ENCODE measurements at places on chromosomes 1 and 21.

GRCh38 chr1:165449131-165449530, 4.2 kb upstream of the RXRG start:
- DNase-seq: no peak

GRCh38 chr21:45981151-45982091, at the start of gene COL6A1:
Gene COL6A1, plus strand, starts transcription at chr21:45981770. Its CDS starts 81 bp downstream, at chr21:45981851.
- DNase-seq: peak; percentile 88

DNA sequence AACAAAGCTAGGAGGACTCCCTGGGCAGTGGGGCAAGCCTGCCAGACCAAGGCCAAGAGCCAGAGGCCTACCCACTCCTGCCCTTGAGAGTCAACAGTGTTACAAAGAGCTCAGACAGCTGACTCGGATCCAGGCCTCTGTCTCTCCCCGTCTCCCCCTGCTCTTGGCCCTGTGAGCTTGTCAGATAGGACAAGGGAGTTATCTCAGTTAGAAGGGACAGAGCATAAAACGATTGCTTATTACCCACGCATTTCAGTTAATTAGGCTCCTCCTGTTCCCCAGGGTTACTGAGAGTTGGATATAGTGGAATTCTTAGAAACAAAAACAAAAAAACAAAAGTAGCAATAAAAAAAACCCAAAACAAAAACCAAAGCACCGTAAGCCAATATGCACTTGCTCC, 1.3 kb downstream of the SLC41A1 start:
- DNase-seq: no peak

- DNase-seq: peak; percentile 93
Measured at GRCh38 chr21:45286671-45287437, 841 bp downstream of the POFUT2 start.

GRCh38 chr1:163758977-163759670, 437.4 kb downstream of the NUF2 start:
- DNase-seq: no peak

DNA sequence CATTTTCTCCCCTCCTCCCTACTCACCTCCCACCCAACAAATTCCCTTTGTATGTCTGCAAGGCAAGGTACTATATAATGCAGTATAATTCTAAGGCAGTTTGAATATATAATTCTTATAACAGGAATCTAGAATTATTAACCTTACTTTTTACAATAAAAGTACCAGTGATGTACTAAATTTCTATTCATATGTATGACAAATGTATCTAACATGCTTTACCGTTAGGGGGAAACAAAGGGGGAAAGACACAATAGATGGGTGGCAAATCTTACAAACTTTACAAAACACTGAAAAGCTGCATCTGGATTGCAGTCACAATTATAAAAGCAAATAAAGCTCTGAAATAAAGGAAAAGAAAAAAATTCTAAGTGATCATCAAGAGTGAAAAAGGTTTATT, 2.3 kb downstream of the PIK3R3 start:
- DNase-seq: no peak

- no peak for DNase-seq
Measured at GRCh38 chr1:208213786-208214185, 30.4 kb downstream of the PLXNA2 start.

DNA sequence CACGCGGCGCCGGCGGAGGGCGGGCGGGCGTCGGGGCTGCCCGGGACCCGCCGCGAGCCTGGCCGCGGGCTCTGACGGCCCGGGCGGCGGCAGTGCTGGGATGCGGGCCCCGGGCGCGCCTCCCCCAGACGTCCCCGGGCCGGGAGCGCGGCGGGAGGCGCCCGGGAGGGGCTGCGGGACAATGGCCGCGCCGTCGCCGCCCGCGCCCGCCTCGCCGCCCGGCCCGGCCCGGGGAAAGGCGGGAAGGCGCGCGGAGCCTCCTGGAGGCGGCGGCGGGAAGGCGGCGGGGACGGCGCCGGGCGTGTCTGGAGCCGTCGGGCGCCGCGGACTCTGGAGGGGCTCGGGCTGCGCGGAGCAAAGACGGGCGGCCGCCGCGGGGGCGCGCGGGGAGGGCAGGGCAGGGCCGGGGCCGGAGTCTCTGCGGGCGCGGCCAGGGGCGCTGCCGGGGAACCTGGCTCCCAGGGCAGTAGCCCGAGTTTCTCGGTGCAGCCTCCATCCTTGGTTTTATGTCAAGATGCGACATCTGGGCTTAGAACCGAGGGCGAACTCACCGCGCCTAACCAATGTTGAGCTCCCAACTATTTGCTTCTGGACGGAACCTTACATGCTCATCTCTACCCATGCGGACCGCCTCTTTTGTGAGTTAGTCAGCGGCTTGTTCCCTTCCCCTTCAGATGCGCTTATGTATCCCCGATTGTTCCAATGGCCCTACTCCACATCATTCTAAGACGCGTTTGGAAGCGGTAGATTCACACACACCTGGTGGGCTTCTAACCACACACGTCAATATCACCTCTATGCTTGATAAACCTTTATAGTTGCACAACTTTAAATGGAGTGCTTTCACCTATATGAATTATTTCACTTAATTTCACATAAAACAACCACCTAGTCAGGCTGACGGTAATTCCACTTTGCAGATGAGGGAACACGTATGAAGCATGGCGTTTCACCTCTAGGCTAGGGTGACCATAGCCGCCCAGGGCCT, 651 bp downstream of the ZBTB8A start:
- peak; percentile 72 for DNase-seq

GRCh38 chr1:37795340-37796125, 1.9 kb downstream of the MANEAL start:
- DNase-seq: peak; percentile 87

GRCh38 chr1:98963064-98963758, 41.5 kb downstream of the PLPPR5 start:
- no peak for DNase-seq

GRCh38 chr1:75727571-75727970, 3.1 kb downstream of the ACADM start:
- no peak for DNase-seq

DNA sequence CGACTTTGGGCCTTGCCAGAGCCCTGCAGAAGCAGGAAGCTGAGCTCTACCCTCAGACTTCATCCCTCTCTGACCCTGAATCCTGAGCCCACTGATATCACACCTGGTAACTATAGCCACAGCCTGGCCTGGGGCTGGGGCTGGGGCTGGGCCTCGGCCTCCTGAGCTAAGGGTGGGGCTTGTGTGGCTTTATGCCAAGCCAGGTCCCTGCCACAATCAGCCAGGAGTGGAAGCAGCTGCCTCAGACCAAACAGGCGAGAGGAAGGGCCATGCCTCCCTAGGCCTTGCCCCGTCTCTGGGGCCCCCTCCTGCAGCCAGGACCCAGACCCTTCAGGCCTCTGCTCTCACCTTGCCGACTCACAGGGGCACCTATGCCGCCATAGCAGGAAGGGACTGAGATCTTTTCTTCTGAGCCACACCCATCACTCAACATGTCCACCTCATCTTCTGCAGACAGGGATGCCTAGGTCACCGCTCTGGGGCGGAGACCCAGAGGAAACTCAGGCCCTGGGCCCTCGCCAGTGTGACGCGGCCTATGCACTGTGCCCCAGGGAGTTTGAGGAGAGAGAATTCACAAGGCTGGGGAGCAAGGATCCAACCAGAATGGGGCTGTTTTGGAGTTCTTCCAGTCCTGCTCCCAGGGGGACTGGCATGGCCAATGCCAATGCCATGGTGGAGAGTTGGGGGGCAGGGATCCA, 5.7 kb downstream of the UBXN11 start:
- no peak for DNase-seq

DNA sequence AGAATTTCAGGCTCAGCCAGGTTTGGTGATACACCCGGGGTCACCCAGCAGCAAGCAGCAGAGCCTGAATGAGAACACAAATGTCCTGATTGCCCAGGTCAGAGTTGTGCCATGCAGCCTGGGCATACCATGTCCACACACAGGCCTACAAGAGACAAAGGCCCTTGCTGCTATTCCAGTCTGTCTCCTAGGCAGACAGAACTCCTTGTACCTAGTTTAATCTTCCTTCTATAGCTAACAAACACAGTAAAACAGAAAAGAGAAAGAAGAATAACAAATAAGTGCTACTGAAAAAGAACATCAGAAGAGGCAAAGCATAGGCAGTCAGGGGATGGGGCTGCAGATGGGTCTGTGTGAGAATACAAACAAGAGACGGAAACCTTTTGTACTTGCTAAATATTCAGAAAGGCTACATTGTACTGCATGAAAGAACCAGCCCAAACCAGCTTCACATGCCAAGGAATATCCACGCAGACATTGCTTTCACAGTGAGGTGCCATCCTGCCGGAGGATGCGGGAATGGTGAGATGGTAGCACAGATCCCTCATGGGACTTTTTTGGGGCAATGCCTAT, 401.7 kb downstream of the OMA1 start:
- DNase-seq: no peak

- DNase-seq: no peak
Measured at GRCh38 chr1:13970631-13971247, 270.8 kb downstream of the PRDM2 start.

DNA sequence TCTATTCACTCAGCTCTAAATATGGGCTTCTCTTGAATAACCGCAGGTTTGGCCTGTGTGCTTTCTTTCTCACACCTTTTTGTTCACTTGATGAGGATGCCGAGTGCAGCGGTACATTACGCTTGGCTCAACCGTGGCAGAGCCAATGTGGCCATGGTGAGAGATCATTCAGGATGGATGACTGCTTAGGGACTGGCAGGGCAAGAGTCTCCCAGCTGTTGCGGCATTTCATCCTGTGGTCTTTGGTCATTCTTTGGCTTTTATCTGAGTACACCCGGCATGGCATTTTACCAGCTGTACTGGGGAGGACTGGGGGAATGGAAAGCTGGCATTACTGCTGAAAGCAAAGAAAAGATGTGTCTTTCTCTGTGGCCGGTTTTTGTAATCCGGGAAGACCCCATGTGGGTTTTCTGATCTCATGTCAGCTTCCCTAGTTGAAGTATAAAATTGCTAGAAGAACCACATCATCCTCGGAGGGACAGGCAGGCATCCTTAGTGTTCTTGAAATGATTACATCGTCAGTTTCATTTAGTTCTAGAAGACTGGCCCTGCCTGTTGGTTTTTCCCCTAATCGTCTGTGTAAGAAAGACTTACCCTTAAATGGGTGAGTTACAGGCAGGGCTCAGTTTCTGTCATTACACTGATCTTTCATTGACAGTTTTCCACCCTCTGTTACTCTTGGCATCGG, 15.1 kb downstream of the PCP4 start:
- DNase-seq: no peak

- DNase-seq: peak; percentile 87
Measured at GRCh38 chr1:63322114-63322943, at the start of gene FOXD3. Gene FOXD3, plus strand, starts transcription at chr1:63322567. Its CDS starts 492 bp downstream, at chr1:63323059.

DNA sequence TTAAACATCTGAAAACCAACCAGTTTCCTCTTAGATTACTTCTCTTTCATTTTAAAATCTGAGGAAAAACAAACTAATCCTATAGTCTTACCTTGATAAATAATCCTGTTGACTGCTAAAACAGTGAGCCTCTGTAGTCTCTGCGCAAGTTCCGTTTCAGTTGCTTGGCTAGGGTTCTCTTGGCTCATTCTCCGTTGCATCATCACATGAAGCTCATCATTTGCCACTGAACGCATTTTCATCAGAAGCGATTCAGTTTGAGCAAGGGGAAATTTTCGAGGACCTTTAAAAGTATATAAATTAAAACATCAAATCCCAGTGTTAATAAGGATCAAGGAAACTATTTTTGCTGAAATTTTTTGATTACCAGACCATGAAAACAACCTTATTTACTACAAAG, 96.7 kb upstream of the GNG4 start:
- DNase-seq: no peak

- no peak for DNase-seq
Measured at GRCh38 chr1:224626042-224626441, 9.9 kb downstream of the CNIH3 start.

- no peak for DNase-seq
Measured at GRCh38 chr1:189616893-189617292, 860.8 kb downstream of the BRINP3 start.

DNA sequence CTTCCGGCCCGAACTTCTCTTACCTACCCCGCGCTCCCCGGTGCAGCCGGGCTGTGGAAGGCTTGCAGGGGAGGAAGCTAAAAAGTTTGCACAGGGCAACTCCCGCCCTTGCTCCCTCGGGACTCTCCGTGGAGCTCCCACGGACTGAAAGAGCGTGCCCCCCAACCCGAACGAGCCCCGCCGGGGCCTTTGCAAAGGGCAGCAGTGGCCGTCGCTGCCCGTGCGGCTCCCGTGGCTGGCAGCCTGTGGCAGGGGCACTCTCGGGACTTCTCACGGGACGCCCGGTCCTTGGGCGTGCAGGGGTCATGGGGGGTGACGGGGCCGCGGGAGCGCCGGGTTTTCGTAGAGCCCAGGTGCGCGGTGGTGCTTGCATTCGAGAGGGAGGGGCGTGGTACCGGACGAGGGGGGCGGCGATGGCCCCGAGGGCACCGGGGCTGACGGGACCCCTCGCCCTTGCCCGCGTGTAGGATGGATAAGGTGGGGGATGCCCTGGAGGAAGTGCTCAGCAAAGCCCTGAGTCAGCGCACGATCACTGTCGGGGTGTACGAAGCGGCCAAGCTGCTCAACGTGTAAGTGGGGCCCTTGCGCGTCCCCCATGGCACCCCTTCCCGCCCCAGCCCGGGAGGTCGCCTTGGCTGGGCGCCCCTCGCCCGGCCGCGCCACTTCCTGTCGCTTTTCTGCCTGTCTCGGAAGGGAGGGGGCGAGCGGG, 711 bp downstream of the GADD45A start:
- peak; percentile 74 for DNase-seq

DNA sequence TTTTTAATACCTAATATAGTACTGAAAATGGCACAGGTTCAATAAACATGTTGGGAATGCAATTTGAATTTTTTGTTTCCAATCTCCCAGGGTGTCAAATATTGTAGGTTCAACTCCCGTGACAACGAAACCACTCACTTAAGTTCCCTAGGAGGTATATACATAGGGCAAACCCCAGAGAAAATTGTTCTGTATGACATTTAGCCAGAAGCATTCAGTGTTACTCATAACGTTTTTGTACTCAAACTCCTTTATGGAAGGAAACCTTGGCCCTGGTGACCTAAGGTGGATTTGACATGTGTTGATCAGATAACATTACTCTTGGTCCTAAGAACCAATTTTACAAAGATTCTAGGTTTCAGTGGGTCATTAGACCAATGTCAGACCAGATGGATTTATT, 110.6 kb downstream of the USP25 start:
- DNase-seq: no peak

DNA sequence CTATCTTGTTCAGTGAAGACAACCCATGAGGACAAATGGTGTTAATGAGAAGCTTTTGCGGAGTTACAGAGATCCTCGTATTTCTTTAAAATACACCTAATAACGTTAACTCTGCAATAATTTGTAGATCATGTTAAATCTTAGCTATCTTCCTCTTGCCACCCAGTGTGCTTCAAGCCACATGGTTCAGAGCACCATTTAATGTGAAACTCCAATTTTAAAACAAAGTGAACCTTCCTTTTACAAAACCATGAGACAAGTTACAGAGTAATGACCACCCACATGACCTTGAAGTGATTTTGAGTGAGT, 1.7 kb upstream of the KCNE2 start:
- no peak for DNase-seq

Data from ecto neural progenitor cell (in vitro differentiated cells).